HTR-8/SVneo (cell line): ENCODE measurements at places on chromosomes 7 and 10.

DNA sequence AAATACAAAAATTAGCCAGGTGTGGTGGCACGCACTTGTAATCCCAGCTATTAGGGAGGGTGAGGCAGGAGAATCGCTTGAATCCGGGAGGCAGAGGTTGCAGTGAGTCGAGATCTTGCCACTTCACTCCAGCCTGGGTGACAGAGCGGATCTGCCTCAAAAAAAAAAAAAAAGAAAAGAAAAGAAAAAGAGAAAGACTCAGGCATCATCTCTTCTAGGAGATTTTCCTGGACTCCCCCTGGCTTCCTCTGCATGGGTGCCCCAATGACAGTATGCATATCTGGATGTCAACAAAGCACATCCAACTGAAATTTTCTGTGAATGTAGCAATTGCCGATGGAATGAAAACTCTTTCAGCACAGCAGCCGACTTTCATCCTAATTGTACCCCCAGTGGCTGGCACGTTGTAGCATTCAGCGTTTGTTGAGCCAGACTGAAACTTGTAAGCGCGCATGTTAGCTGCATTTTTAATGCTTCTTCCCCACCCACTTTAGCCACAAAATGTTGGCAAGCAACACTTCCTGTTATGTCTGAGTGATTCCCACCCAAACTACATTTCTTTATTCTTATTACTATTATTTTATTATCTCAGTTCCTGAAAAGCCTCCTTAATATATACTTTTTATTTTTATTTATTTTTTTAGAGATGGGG is 70.2 kb downstream of the PRTFDC1 start:
- DNase-seq: no peak

- DNase-seq: no peak
Measured at GRCh38 chr10:33381451-33382215, 47.2 kb upstream of the NRP1 start.

GRCh38 chr7:77226357-77226839 is 26.8 kb upstream of the FGL2 start:
- DNase-seq: no peak

GRCh38 chr10:490256-490655 is 199.2 kb downstream of the DIP2C start:
- no peak for DNase-seq

DNA sequence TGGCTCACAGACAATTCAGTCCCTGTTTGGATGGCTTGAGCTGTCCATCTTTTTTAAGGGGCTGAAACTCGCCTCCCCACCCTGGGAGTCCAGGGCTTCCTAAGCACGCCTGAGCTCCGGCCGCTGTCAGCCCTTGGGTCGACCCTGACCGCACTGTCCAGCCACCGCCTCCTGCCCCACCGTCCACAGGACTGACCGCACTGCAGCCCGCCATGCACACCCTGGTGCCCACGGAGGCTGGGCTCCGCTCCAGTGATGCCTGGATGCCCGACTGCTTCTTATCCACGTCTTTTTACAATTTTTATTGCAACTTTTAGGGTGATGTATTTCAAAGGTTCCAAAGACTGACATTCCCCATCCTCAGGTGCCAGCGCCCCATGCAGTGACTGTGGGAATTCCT is 39.4 kb upstream of the FOXL3 start:
- DNase-seq: no peak

DNA sequence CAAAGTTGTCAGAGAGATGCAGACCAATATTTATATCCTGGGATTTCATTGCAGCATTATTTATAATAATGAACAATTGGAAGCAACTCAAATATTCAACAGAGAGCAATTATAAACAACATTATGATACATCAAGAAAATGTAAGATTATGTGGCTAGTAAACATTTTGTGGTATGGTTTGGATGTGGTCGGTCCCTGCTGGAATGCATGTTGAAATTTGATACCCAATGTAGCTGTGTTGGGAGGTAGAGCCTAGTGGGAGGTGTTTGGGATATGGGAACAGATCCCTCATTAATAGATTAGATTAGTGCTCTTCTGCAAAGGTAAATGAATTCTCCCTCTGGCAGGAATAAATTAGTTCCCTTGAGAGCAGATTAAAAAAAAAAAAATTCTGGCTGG is 350.9 kb downstream of the ANKRD30A start:
- no peak for DNase-seq

- no peak for DNase-seq
Measured at GRCh38 chr10:86632009-86632800, 22.1 kb upstream of the OPN4 start.

GRCh38 chr7:17183630-17184328 is 114.7 kb upstream of the AHR start:
- DNase-seq: no peak

- no peak for DNase-seq
Measured at GRCh38 chr10:4477664-4478063, 348.3 kb upstream of the AKR1E2 start.

DNA sequence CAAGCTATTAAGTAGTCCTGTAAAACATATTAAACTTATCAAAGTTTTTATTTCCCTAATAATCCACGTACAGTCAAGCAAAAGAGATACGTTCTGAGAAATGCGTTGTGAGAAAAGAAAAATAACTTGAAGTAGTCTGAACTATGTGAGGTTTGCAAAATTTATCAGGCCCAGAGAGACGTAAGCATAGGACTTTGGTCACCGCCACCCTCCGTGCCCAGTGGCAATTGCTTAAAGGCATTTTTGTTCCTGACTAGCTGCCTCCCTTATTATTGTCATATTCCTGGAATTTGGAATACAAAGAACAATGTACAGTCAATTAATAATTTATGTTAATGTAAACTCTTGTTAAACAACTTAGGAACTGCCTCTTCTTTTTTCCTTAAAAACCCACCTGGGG is 22.8 kb downstream of the HIBADH start:
- DNase-seq: no peak

DNA sequence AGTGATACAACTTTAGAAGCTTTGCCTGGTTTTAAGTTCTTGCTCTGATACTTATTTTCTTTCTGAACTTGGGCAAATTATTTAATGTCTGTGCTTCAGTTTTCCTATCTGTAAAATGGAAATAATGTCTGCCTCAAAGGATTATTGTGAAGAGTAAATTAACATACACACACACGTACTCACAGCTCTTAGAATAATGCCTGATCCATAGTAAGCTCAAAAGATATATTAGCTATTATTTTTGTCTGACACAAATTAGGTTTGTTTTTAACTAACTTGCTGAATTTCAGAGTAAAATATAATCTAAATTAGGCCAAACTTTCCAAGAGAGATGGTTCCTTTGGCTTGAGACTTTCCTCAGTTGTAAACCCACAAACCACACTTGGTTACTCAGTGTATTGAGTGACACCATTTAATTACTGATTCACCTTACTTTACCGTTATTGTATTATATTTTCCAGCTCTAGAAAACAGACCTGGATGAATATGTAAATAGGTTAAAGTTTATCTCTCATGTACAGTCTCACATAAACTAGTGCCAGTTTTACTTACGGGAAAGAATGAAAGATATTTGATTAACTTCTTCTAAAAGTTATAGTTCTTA is 50.4 kb downstream of the VTI1A start:
- DNase-seq: no peak

DNA sequence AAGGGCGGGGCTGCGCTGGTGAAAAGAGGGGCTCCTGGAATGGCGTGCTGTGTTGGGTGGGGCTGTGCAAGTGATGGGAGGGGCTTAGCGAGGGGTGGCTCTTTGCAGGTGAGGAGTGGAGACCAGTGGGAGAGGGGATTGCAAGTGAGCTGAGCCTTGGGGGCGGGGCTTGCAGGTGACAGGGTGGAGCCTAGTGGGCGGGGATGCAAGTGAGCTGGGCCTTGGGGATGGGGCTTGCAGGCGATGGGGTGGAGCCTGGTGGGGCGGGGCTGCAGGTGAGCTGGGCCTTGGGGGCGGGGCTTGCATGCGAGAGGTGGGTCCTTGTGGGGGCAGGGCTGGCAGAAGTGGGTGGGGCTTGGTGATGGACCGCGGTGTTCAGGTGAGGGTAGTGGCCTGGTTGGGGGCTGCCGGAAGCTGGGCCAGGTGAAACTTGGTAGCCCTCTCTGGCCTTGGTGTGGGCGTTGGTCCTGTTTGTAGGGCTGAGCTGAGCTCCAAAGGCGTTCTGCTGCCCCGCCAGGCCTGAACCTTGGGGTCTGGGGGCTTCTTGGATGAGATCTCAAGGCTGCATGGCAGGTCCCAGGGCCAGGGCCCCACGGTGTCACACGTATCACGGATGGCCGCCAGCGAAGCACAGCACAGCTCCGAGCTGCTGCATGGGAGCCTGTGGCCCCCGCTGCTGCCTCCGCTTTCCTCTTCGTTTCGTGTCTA is 743 bp upstream of the PITRM1 start:
- DNase-seq: no peak

- DNase-seq: no peak
Measured at GRCh38 chr10:31011665-31012022, 20.0 kb downstream of the ZNF438 start.

GRCh38 chr7:110027385-110027784 is 1063.5 kb upstream of the LRRN3 start:
- no peak for DNase-seq

- DNase-seq: no peak
Measured at GRCh38 chr7:69276011-69276729, 322.1 kb upstream of the AUTS2 start.

DNA sequence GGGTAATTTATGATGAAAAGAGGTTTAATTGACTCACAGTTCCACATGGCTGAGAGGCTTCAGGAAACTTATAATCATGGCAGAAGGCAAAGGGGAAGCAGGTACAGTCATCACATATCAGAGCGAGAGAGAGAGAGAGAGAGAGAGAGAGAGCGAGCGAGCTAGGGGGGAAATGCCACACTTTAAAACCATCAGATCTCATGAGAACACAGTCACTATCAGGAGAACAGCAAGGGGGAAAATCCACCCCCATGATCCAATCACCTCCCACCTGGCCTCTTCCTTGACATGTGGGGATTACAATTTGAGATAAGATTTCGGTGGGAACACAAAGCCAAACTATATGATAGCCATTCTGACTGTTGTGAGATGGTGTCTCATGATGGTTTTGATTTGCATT is 576.3 kb downstream of the GFRA1 start:
- no peak for DNase-seq

GRCh38 chr10:6203331-6204062 is 765 bp downstream of the PFKFB3 start:
- DNase-seq: no peak

DNA sequence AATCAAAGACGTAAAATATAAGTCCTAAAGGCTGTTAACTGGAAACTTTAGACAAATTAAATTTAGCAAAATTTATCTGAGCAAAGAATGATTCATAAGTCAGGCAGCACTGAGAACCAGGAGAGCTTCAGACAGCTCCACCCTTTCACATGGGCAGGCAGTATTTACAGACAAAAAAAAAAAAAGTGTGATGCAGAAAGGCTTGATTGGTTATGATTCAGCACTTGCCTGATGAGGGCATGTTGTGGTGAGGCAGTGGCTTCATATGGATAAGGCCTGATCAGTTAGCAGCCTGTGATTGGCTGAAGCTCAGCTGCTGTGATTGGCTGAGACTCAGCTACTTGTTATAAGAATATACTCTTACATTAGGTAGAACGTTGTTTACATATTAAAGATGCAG is 495.4 kb upstream of the POM121L12 start:
- DNase-seq: no peak

DNA sequence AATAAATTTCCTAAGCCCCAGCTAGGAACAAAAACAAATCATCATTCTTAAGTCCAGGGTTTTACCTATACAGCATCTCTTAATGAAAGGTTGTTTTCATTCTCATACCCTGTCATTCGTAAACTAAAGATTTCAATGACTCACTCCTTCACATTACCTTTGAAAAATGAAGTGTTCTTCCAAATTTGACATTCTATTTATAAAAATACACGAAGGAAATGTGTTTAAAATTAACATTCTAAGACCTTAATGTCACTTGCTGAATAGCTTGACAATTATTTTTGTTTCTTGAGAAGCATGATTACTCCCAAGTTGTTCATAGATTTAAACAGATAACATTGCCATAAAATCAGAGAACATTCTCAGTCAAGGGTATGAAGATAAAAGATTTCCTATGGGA is 1188.3 kb upstream of the SORCS1 start:
- DNase-seq: no peak

GRCh38 chr10:86254526-86255174 is 111.9 kb downstream of the GRID1 start:
- DNase-seq: no peak

GRCh38 chr7:105805447-105806019 is 70.9 kb downstream of the ATXN7L1 start:
- DNase-seq: no peak

DNA sequence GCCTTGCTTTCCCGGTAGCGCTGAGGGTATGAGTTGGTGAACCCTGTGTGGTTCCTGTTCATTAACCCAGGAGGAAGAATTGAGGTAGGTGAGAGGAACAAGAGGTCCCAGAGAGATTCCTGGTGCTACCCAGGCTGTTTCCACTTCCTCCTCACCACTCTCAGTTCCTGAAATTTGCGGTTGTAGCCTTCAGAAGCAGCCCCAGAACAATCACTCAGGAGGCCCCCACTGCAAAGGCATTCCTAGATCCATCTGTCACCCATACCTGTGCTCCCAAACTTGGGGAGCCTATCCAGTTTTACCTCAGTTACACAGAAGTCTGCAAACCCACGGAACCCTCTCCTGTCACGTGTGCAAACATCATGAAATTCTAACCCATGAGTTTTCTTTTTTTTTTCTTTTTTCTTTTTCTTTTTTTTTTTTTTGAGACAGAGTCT is 9.0 kb upstream of the PIP4K2A start:
- DNase-seq: no peak

GRCh38 chr7:68433462-68434070 is 1164.7 kb upstream of the AUTS2 start:
- DNase-seq: no peak

- no peak for DNase-seq
Measured at GRCh38 chr7:30648744-30649540, 33.3 kb downstream of the CRHR2 start.

DNA sequence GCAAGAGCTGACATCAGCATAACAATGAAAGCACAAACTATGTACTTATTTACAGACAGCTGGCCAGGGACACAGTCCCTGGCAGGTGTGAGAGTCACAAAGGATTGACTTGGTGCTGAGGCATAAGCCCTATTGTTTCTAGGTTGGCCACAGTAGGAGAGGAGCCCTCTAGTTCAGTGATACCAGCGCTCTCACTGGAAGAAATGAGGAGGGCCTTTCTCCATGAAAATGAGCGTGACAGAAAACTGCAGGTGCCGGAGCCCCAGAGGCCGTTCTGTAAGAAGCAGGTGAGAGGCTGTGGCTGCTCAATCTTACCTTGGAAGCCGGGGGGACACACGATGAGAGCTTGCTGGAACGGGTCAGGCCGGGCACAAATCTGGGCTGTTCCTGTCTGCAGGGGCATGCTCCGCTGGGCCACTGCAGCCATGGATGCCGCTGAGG is 90.5 kb downstream of the CLEC2L start:
- DNase-seq: no peak

DNA sequence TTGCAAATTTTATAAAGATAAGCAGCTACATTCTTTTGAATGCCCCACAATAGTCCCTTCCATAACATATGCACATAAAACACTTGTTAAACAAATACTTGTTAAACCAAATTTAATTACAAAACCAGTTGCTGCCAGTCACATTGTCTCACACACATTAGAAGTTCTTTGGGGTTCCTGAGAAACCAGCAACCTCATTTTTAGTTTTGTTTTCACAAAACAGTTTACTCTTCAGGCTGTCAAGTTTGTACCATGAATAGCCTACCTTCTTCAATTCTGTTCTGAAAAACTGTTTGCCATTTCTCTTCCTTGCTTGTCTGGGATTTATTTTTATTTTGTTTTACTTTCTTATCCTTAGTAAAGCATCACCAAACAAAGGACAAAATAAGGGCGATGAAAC is 176.5 kb upstream of the PHF14 start:
- no peak for DNase-seq
